ENCODE measurements at places on chromosomes 1 and 21.

GRCh38 chr1:41368801-41369200 is 7.6 kb downstream of the FOXO6 start:
- no peak for DNase-seq

- no peak for DNase-seq
Measured at GRCh38 chr1:238675221-238675620, 711.1 kb upstream of the CHRM3 start.

- DNase-seq, result no peak
Measured at GRCh38 chr21:25572861-25573310, 34.4 kb downstream of the MRPL39 start.

- no peak for DNase-seq
Measured at GRCh38 chr1:60129911-60130310, 56.3 kb upstream of the C1orf87 start.

GRCh38 chr1:30659702-30660101 is 63.7 kb downstream of the MATN1 start:
- no peak for DNase-seq

GRCh38 chr1:209428241-209428921 is 155.1 kb upstream of the CAMK1G start:
- no peak for DNase-seq

DNA sequence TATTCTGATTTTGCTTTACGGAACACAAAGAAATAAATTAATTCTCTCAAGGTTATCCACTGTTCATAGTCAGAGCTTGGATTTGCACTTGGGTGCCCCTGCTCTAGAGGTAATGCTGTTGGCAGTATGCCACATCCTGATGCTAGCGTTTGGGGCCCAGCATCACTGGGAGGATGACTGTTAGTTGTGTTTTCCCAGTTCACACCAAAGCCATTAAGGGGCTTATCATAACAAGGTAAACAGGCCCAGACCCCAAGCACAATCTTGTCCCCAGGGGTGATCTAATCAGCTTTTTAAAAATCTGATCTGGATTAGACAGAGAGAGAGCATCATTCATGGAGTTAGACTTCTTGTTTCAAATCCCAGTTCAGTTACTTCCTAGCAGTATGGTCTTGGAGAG is 60.2 kb upstream of the PBX1 start:
- DNase-seq, result no peak

DNA sequence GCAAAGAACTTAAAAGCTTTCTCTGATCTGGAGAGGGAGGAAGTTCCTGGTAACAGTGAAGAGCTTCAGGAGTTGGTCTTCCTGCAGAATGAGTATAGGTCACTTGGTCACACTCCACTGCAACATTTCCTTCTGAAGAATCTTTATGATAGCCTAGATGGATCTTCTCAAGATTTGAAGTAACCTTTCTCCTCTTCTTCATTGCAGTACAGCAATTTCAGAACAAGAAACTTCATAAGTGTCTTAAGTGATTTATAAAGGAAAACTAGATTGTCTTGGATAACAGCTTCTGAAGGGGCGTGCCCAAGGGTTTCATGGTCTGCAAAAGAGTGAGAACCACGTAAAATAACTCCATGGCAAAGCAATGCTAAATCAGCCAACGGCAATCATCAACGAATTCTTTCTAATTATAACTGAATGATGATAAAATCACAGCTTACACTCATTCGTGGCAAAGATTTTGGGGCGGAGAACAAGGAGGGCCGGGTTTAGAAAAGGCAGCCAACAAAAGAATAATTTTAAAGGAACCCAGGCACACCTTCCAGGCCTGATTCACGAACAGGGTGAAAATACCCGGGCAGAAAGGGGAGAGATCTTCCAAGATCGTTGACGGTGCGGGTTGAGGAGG is 53.9 kb upstream of the ASPM start:
- peak; percentile 23 for DNase-seq

DNA sequence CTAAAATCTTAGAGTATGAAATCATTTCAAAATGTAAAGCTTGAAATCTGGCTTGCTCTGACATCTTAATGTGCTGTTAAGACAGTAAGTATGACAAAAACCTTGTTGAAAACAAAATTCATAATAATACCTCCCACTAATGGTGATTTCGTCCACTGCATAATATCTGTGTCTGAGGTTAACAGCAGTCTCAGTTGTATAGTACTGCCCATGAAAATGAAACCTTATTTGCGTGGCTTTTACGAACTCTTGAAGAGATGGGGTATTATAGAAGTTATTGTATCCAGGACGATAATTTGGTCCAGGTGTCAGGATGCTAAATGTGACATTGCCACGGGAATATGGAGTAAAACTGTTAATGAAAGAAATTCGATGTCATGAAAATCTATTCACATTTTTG is 99.9 kb downstream of the USH2A start:
- no peak for DNase-seq

DNA sequence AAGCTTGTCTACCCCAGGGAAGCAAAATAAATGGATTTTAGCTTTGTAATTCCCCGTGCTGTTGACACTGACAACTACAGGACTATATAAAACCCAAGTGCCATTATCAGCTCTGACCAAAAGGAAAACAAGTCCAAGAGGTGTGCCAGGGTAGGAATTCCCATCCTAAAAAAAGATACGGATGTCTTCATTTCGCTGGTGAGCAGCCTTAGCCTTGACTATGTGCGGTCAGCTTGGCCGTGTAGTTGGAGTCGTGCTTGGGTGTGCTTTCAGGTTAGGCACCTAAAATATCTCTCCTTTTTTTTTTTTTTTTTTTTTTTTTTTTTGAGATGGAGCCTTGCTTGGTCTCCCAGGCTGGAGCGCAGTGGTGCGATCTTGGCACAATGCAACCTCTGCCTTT is 28.9 kb upstream of the ACTN2 start:
- DNase-seq, result no peak

DNA sequence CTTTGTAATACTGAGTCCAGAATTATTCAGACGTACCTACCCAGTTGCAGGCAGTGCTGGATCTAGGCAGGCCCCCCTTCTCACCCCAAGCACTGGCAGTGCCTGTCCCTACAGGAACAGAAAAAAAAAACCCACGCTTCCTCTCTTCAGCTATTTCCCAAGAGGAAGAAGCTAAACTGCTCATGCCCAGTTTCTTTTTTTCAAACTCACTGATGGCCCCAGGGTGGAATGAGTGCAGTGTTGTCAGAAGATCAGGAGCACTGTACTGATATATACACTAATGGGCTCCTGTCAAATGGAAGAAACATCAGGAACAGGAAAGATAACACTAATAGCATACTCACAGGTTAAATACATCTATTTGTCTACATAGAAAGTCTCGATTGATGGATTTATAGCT is 28.2 kb upstream of the DOCK7 start:
- no peak for DNase-seq

GRCh38 chr1:178540204-178540603 is 27.3 kb downstream of the TEX35 start:
- DNase-seq, result no peak

DNA sequence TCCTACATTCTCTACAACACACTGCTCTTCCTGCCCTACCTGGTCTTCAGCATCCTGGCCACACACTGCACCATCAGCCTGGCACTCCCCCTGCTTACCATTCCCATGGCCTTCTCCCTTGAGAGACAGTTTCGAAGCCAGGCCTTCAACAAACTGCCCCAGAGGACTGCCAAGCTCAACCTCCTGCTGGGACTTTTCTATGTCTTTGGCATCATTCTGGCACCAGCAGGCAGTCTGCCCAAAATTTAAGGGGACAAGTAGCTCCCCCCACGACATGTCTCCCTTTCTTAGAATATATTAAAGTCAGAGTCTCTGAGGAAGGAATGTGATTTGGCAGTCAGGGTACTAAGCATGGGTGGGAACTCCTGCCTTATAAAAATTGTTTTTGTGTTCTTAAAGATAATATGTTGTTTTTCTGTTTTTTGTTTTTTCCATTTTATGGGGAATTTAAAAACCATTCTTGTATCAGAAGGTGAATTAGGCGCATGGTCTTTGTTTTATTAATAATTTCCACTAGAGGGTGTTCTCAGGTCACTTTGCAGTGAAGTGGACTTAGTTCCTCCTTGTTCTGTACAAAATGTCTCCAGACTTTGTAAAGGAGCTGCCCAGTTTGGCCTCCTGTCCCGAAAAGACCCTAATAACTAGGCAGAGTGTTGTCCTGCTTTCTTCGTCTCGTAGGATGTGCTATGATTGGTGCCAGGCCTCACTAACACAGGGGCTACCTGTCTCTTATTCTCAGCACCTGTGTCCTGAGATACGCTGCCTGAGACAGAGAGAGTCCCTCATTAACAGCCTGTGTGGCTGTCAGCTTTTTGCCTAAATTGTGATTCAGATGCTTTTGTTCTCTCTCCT is 13.1 kb downstream of the UBIAD1 start:
- DNase-seq, result no peak

DNA sequence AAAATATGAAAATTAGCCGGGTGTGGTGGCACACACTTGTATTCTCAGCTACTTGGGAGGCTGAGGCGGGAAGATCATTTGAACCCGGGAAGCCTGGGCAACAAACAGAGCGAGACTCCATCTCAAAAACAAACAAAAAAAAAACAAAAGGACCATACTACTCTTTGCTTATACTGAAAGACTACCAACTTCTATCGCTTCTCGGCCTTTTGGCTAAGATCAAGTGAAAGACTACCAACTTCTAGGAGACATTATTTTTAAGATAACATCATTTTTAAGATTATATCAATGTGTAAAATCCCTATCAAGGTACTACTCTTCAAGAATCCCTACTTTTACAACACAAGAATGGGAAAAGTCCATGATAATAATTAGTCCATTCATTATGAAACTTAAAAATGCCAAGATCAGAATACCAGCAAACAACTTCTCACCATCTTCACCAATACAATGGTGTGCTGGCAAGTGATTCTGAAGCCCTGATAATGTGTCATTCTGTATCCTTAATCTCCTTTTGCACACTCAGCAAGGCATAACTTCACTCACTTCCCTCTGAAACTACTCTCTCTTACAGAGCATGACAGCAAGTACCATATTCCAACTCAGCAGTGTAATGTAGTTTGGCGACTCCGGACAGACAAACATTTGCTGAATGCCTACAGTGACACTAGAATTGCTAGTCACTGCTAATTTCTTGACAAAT is 1.7 kb downstream of the PTP4A2 start:
- no peak for DNase-seq

DNA sequence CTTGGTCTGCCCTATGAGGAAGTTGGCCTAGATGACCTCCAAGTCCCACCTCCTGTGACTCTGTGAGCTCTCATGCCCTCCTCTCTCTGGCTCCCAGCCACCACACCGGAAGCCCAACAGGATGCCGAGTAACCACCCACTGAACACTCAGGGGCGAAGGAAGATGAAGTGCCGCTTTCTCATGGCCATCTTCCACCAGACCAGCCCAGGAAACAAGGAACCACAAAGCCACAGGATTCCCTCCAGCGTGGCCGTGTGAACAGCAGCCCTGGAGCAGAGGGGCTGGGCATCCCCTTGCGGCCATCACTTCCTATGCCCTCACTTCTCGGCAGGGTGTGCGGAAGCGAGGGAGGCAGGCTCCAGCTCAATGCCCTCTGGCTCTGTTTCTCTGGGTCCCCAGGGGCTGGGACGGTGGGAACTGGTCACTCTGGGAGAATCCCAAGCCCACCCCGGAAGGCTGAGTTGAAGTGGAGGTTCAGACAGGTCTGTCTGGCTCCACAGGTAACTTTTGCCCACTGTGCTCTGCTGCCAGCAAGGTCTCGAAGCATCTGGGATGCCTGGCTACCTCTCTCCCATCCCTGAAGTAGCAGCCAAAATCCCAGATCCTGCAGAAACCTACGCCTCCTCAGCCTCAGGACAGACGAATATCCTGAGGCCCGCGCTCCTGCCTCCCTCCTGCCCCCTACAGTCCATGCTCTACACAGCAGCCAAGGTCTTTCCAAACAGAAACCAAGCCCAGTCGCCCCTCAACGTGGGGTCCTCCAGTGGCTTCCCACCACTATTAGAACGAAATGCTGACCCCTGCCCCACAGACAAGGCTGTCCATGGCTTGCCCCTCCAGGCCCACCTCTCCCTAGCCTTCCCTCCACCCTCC is 44.2 kb upstream of the ECE1 start:
- DNase-seq, result peak; percentile 56

DNA sequence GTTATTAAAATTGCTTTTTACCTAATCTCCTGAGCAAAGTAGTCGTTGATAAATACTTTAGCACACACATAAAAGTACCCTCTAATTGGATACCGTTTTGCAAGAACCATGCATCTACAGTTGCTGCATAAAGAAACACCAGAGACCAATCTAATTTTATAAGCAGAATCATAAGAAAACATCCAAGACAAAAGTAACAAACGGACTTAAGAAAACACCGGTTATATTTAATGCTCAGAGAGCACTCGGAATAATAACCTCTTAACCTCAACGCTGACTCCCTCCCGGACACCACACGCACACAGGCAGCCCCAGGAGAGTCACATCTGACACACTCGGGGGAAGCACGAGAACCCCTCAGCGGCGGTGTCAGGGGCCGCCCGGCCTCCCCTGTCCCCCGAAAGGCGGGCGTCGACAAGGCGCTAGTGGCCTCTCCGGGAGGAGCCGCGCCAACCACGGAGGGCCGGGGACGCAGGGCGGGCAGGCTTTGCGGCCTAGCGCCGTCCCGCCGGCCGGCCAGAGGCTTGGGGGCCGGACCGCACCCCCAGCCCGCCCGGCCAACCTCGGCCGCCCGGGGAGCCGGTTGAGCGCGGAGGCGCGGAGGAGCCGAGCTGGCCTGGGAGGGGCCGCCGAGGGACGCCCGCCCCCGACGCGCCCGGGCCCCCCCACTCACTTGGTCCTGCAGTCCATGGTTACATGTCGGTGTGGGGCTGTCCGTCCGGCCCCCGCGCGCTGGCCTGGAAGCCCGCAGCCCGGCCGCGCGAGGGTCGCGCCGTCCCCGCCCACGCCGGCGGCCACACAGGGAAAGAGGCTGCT is 606 bp downstream of the DENND1B start:
- DNase-seq, result peak; percentile 39

- no peak for DNase-seq
Measured at GRCh38 chr1:92817986-92818764, 13.7 kb upstream of the RPL5 start.

- DNase-seq, result no peak
Measured at GRCh38 chr21:45454060-45454925, 49.3 kb downstream of the COL18A1 start.

- no peak for DNase-seq
Measured at GRCh38 chr1:33819290-33819912, 44.5 kb upstream of the HMGB4 start.

- no peak for DNase-seq
Measured at GRCh38 chr1:200038325-200038980, 10.9 kb downstream of the NR5A2 start.

DNA sequence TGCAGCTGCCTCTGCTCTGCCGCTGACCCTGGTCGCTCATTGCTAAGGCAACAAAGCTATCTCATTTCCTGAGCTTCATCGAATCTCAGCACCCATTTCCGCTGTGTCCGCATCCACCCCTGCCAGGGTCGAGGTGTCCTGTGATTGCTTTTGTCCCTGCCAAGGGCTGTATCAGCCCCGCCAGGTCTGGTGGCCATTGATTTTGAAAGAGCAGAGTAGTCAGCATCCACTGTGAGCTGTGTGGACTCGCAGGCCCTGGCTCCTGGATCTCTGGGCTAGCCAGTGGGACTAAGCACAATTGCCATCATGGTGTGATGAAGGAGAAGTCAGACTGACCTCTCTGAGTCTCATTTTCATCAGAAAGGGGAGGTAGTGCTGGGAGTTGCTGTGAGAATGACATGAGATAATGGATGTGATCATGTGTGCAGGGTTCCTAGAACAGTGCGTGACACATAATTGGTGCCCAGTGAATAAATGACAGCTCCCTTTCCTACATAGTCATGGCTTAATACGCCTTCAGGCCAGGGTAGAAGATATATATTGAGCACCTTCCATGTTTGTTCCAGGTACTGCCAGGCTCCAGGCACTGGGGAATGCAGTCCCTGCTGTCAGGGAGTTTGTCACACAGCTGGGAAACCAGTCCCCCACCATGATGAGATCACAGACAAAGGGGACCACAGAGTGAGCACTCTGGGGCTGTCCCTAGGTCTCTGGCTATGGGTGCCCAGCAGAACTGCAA is 32.1 kb downstream of the NAV1 start:
- DNase-seq, result no peak
